ENCODE measurements at places on chromosomes 6 and 20. TPM values are rescaled to one million over a fixed set of nuclear protein-coding genes. Genes with fewer than 3 reads are reported as not detected.

The TCF21 gene
- polyA plus RNA-seq = not detected

GRCh38 chr20:2022163-2022562 lies 28.3 kb upstream of the PDYN start:
- DNase-seq = no peak

DNA sequence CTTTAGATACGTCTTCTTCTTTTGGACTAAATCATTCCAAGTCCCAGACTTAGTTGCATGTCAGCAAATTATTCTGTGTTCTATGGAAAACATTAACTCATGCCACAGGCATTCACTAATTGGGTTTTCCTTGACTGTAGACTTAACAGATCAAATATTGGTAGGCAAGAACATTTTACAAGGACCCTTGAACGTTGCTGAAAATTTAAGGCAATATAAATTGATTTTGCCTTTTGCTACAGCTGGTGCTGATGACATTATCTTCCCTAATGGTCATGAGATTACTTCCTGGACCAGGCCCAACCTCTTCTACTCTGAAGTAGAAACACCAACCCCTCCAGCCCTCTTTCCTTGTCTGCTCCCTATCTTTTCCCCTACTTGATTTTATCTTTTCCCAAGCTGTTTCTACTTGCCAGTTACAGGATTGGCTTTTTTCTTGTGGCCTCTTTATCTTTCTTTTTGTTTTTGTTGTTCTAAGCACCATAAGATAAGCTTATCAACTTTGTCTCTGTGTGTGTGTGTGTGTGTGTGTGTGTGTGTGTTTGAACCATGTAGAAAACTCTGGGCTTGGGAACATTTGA lies 514.0 kb upstream of the SOX4 start:
- DNase-seq = no peak

GRCh38 chr6:44559486-44560270 lies 172.2 kb downstream of the CDC5L start:
- DNase-seq = no peak

DNA sequence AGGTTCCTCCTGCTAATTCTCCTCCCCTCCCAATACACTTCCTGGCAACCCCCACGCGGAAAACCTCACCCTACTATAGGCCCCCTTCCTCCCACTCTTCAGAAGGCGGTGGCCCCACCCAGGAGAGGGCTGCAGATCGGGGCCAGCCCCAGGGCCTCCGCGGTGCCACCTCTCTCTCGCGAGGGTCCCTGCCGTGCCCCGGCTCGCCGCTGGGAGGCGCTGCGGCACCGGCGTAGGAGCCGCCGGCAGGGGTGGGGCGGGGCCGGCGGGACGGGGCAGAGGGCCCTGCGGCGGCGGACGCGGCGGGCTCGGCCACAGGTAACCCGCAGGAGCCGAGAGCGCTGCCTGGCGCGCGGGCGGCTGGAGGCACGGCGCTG lies at the start of gene ANKRD6:
Gene ANKRD6 (plus strand): TSS at position 278 of the 377 bp plus-strand sequence. CDS start 133,825 bp downstream, outside the sequence.
- DNase-seq = no peak

- DNase-seq = no peak
Measured at GRCh38 chr20:25037288-25038102, 20.4 kb downstream of the ACSS1 start.

GRCh38 chr20:23585808-23586734 lies 17.8 kb upstream of the CST9L start:
- DNase-seq = no peak

DNA sequence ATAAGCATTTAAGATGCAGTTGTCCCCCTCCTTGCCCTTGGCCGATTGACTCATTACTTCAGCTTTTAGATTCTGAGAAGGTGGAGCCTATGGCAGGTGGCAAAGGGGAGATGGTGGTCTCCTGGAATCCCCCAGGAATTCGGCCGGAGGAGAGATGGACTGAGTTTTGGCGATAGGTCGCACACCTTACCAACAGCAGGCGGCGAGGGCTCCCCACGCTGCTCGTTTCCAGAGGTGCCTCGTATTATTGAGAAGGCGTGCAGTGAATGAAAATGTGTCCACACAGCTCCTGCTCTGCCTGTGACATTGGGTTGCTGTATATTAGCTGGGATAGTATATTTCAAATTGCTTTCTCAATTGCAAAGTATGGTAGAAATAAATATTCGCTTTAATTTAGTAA lies 224.5 kb downstream of the ARID1B start:
- DNase-seq = no peak

DNA sequence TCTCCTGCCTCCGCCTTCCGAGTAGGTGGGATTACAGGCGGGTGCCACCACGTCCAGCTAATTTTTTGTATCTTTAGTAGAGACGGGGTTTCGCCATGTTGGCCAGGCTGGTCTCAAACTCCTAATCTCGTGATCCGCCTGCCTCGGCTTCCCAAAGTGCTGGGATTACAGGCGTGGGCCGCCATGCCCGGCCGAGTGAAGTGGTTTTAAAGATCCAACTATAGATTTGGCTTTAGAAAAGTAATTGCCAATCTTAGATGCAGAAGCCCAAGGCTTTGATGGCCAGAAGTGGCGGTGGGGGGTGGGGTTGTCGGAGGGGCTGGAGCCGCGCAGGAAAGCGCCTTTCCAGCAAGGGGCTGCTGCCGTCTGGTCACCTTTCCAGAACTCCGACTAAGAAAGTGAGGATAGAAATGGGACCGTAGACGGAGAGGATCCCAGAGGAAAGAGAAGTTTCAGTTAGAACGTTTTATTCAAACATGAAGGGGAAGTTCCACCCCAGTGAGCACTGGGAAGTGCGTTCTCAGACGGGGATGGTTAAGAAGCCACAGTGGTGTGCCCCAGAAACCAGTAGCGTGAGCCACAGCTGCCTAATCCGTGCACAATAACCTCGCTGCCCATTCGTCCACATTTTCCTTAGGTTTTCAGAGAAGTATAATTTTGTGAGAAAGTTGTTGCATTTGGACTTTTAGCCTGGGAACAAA lies 69.7 kb downstream of the DLL1 start:
- DNase-seq = no peak

DNA sequence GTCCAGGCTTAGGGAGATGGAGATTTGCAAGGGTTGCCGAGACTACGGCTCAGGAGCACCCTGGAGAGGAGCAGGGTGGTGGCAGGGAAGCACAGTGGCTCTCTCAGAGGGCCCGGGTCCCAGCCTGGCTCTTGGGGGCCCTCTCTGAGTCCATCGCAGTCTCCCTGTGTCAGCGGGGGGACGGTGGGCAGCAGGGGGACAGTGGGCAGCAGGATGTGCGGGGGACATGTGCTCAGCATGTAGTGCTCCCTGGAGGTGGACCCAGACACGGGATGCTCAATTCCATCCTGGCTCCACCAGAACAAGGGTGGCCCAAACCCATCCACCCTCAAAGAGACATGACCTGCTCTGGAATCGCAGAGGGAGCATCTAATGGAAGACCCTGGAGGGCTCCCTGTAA lies 43.0 kb upstream of the ZBP1 start:
- no peak for DNase-seq

GRCh38 chr20:59774204-59774641 lies 159.2 kb downstream of the SYCP2 start:
- DNase-seq = no peak

DNA sequence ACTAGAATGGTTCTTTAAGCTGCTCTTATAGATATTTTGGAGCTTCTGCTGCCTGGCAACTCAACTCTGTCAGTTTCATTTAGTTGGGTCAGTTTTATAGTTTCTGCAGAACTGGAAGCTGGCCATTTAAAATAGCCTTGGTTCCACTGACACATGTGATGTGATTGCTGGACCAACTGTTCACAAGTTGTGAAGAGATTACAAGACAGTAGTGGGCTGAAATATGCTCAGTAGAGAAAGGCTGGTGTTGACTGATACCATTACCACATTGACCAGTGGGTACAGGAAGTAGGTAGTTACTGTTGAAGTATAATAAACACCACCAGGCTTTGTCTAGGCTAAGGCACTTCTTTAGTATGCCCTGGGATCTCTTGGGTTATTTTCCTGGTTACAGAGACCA lies 39.0 kb downstream of the BCKDHB start:
- no peak for DNase-seq

DNA sequence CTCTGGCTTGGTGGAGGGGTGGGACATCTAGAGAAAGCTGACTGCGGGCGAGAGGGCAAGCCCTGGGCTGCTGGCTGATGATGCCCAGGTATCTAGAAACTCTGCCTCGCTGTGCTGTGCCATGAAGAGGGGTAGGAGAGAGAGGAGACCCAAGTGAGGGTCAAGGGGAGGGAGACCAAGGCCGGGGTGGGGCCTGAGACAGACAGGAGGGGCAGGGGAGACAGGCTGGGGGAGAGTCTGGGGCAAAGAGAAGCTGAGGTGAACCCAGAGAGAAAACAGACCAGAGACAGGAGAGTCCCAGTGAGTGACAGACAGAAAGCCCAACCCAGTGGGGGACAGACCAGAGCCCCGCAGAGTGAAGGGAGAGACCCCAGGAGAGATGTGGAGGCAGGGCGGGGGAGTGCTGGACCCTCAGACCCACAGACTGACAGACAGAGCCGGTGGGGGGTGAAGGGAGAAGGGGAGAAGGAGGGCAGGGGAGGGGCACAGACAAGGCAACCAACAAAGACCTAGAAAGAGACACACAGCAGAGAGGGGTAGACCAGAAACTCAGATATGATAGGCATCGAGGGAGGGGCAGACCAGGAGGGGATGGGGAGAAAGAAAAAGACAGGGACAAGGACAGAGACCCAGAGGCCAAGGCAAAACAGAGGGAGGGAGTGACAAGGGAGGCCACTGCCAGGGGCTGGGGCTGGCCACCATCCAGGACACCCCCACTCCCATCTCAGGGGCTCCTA lies 5.9 kb downstream of the TEAD3 start:
- DNase-seq = no peak

DNA sequence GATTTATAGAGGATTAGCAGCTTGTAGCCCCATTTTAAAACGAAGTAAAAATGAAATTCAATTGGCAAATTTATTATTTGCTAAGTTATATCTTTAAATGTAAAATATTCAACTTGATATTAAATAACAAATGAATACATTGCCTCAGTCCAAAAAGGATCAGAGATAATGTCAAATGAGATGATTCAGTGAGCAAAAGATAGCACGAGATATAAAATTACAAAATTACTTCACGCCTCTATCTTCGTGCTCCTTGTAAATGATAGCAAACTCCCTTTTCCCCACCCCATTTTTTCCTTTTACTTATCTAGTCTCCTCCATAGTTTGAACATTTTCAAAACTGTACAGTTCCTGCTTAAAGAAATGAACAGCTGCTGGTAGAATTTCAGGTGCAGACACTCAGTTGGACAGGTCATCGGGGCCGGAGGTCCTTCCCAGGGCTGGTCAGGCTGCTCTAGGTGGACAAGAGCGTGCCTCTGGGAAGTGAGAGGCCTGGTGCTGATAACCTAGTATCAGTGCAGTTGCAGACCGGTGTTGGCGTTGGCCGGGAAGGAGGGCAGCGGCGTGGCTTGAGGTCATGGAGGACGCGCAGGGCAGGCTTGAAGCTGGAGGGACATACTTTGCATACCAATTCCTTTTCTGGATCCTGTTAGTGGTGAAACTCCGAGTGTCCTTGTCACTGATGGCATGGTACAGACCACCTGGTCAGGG lies 83.9 kb downstream of the CDC5L start:
- DNase-seq = no peak

The BHLHE23 gene
- not detected for polyA plus RNA-seq

GRCh38 chr6:130934848-130935585 lies 107.8 kb downstream of the SMLR1 start:
- DNase-seq = no peak

The GABBR1 gene
- polyA plus RNA-seq = 10.4 TPM

The CAP2 gene
- 11.0 TPM for polyA plus RNA-seq

The SLC17A3 gene
- polyA plus RNA-seq = not detected

All from keratinocyte (primary cell).